CD4-positive, CD25-positive, alpha-beta regulatory T cell (primary cell): ENCODE measurements at places on chromosomes 1 and 21.
A peak's percentile ranks its signal among the peaks of the same experiment; 100 is the strongest.

- no peak for DNase-seq
Measured at GRCh38 chr1:111151838-111152237, 11.8 kb downstream of the CEPT1 start.

DNA sequence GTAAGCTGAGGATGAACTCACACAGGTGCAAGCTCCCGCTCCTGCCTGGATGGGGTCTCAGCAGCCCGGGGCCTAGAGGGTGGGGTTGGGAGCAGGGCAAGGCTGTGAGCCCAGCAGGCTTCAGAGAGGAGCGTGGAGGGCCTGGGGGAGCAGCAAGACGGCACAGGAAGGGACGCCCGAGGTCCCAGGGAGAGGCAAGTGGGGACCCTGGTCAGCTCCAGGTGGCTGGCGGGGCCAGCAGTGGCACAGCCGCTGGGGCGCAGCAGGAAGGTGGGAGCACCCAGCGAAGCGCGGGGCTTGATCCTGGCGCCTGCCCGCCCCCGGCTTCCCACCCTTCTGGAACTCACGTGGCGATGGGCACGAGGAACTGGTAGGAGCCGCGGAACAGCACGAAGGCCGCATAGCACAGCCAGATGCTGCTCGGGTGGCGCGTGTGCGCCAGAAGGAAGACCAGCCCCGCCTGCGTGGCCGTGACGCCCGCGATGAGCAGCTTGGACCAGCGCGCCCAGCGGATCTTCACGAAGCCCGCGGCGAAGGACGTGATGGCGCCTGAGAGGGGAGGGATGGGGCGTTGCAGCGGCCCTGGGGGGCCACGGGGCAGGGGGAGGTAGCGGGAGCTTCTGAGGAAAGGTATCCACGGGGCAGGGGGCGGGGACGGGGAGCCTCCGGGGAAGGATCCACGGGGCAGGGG, 11.7 kb downstream of the SLC19A1 start:
- no peak for DNase-seq

DNA sequence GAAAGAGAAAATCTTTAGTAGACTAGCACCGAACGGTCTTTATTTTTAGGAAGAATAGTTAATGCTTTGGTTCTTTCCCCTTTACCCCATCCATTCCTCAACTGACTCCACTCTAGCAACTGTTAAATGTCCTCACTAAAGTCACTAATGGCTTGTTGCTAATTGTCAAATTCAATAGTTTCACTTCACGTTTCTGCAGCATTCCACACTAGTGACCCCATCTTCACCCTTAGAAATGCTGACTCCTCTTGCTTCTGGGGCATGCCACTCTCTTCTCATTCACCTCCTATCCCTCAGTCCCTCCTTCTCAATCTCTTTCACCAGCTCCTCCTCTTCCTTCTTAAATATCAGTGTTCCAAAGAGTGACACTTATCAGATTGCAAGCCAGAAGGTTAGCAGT, 19.4 kb upstream of the CADM3 start:
- DNase-seq = no peak

DNA sequence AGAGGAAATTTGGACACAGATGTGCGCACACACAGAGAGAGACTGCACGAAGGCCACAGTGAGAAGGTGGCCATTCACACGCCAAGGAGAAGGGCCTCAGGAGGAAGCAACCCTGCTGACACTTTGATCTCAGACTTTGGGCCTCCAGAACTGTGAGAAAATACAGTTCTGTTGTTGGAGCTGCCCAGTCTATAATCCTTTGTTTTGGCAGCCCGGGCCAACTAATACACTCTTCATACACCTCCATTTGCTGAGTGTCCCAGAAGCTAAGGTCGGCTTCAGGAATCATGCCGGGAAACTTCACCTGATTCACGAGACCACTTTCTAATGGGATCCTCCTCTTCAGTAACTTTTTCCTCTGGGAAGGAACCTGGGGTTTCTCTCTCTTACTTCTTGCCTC, 23.2 kb downstream of the HUNK start:
- DNase-seq = no peak

- DNase-seq = no peak
Measured at GRCh38 chr1:28028873-28029654, 59.3 kb downstream of the EYA3 start.

DNA sequence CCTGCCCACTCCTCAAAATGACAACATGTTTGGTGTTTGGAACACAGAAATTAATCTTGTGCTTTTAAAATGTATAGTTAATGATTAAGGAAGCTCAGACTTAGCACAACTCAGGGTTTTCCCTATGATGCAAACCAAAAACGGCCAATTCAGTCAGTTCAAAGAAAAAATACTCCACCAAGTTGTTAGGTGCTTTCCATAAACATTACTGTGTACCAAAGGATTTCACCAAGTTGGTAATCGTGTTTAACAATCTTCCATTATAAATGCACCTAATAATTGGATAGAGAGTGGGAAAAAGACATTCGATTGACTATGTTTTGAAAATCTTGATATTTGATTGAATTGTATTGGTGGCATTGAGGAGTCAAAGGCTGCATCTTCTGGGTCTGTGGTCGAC, 33.3 kb upstream of the DUSP10 start:
- no peak for DNase-seq

GRCh38 chr1:91830242-91831131, 55.5 kb downstream of the TGFBR3 start:
- no peak for DNase-seq

DNA sequence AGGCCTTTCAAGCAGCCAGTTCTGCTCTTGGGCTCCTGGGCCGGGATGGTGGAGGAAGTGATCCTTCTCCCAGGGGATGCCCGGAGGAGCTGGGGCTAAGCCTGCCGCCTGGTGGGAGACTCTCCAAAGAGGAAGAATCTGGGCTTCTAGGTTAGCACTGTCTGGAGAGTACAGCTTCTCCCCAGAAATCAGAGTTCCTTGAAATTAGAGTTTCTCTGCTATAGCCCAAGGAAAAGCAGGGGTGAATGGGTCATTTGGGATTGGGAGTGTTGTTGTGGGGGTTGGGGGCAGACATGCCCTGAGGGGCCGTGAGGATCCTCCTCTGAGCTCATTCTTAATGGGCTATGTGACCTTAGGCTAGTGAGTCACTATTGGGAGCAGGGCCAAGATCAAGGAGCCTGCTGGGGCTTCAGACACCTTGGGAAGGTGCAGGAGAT, 6.5 kb downstream of the LGR6 start:
- DNase-seq = no peak

GRCh38 chr1:207860531-207860930, 50.4 kb downstream of the CD34 start:
- DNase-seq = no peak

GRCh38 chr1:167714098-167714438, 7.7 kb upstream of the MPZL1 start:
- no peak for DNase-seq

- no peak for DNase-seq
Measured at GRCh38 chr1:106785176-106785575, 271.3 kb upstream of the PRMT6 start.

- DNase-seq = no peak
Measured at GRCh38 chr1:50742523-50742922, 217.5 kb downstream of the FAF1 start.

- DNase-seq = no peak
Measured at GRCh38 chr1:28517649-28517999, 11.8 kb downstream of the RCC1 start.

- DNase-seq = no peak
Measured at GRCh38 chr1:198966519-198966918, 327.7 kb downstream of the PTPRC start.

DNA sequence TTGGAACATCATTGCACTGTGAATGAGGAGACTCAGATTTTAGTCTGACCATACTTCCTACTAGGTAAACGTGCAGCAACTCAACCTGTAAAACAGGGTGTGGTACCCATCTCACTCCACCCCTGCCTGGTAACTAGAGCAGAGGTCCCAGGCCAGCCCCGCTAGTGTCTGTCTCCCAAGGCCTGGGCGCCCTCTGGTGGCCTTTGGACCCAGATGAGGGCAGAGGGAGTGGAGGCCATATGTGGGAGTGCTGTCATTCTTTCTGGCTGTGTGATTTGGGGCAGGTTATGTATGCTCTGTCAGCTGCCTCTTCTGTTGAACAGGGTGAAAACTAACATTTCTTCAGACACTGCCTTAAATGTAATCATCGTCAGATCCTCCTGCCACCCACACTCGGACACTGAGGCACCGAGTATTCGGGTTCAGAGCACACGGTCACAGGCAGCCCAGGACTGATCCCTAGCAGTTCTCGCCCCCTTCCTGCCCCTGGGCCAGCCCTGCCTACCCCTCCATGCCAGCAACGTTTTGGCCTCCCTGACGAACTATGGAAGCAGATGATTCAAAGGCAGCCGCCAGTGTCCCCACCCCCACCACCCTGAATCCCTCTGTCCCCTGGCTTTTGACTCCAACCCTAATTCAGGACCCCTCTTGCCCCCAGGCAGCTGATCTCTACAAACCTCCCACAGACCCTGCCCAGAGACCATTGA, 76.0 kb downstream of the CD247 start:
- DNase-seq = peak; percentile 93
